ENCODE measurements at places on chromosomes 5 and 9.

GRCh38 chr9:37061768-37062167 lies 27.7 kb upstream of the PAX5 start:
- peak; percentile 36 for DNase-seq

- DNase-seq, result no peak
Measured at GRCh38 chr5:172365948-172366608, 82.5 kb upstream of the UBTD2 start.

GRCh38 chr5:107655831-107656230 lies 14.9 kb downstream of the EFNA5 start:
- no peak for DNase-seq

DNA sequence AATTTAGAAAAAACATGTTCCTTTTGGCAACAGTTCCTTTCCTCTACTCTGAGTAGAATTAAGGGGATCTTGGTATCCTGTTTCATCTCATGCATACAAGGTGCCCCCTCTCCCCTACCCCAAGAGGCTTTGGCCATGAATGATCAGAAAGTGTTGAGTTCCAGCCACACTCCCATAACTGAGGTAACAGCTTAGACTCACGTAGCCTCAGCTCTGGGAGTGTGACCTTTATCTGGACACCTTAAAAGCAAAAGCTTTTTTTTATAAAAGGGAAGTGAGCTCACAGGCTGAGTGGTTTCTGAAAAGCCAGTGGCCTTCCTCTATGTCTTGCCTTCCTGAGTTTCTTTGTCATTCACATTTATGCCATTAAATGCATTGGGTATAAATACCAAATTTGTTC lies 900 bp upstream of the HAVCR2 start:
- DNase-seq, result peak; percentile 64

DNA sequence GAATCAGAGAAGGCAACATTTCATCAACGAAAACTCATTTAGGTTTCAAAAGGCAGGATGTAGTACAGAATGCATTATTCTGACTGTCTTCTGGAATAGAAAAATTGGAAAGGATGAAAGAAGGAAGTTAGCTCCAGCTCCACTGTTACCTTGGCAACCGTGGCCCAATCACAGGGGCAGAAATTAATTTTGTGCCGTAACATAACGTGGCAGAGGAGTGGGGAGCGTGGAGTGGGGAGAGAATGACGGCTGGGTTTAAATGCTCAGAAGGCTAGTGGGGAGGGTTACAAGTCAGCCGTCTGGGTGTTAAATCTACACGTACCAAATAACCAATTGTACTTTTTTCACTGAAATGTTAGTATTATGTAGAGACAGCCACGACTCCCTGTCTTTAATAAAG lies 32.3 kb upstream of the EQTN start:
- no peak for DNase-seq

GRCh38 chr5:107889387-107889786 lies 218.7 kb upstream of the EFNA5 start:
- no peak for DNase-seq

DNA sequence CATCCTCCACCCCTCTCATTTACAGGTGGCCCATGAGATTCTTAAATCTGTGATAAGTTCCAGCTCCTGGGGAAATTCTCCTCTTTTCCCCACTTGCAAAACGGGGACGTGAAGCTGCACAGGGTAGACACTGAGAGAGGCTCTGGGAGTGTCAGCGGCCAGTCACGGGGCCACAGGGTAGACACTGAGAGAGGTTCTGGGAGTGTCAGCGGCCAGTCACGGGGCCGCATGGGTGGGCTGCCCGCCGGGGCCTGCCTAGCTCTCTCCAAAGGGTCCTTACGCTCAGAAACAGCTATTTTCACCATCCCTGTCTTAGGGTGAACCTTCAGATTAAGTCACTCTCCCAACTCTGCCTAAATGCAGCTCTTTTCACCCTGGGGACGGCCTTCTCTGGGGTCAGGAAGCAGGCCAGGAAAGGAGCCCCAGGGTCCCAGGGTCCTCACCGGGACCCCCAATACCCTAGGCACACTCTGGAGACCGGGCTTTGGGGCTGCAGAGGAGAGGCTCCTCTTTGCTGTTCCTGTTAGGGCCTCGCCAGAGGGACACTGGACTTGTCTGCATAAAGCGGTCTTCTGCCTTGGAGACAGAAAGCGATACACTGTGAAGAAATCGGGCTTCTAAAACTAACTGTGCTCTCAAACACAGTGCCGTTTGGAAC lies 1.5 kb downstream of the FAM78A start:
- DNase-seq, result peak; percentile 34

DNA sequence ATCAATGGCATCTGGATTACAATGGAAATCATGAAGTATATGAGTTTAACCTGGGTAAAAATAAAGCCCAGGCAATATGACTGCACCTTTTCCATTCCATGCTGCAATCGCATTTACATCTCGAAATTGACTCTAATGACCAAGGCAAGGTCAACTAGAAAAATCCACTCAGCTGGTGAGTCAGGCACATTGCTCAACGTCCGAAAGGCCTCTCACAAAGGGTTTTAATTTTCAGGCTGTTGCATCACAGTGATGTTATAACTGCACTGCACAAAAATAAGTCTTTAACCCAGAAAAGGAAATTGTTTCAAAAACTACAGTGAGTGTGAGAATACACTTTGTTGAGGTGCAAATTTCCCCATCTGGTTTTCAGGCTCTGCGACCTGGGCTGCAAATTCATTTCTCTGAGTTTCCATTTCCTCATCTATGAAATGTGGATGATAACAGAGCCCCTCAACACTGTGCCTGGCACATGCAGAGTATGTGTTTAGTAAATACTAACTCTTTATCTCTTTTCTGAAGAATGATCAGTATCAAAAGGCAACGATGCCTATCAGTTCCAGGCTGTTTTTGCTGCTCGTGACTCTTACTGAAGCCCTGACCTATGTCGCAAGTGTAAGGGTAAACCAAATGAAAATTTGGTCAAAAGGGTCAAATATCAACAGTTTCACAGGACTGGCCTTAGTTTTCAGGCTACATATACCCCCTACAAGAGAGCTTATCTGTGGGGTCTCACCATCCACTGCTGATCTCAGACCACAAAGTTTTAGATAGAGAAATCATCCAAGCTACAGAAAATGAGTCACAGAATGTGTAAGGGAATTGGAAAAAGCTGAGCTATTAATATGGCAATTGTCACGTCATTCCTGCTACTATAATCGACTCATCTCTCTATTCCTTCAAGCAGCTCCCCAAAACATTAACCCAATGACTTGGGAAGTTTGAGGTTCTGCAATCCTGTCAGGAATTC lies 4.1 kb downstream of the NFIL3 start:
- DNase-seq, result peak; percentile 31

- DNase-seq, result no peak
Measured at GRCh38 chr9:34446468-34446891, 11.9 kb downstream of the FAM219A start.

- peak; percentile 1 for DNase-seq
Measured at GRCh38 chr5:116225281-116225922, 140.6 kb downstream of the COMMD10 start.

DNA sequence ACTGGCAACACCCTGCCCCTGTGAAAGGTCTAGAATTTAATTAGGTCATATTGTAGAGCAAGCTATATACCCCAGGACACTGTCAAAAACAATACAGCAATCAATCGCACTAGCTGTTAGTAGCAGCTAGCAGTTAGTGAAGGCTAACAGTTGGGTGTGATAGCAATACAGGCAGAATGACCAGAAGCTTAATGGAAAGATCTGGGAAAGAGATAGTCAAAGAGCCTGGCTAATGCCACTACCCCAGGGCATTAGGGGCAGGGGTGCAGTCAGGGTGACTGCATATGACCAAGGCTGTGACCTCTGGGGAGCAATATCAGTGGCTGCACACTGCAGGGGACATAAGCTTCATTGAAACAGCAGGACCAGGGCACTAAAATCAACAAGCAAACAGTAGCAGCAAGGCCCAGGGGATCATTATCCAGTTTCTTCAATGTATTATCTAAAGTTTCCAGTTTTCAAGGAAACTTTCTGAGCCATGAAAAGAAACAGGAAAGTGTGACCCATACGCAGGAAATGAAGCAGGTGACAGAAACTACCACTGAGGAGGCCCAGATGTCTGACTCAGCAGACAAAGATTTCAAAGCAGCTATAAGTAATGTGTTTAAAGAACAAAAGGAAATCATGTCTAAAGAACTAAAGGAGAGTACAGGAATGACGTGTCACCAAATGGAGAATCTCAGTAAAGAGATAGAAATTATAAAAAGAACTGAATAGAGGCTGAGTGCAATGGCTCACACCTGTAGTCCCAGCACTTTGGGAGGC lies 82.4 kb downstream of the ZNF354C start:
- DNase-seq, result peak; percentile 8

DNA sequence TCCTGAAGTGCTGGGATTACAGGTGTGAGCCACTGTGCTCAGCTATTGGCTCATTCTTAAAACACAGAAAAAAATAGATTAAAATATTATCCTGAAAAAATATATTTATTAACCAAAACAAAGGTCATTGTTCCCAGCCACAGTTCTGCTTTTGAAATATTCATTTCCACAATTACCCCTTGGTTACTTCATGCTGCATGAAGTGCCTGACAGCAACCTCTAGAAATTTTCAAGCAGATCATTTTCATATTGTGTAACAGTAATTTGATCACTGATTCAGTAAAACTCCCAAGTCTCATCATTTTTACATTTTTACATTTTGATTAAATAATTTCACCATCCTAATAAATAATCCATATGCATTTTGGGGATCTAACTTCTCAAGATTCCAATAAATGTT lies 18.8 kb upstream of the GNAQ start:
- DNase-seq, result no peak

- DNase-seq, result no peak
Measured at GRCh38 chr9:137759649-137760321, 117.8 kb upstream of the CACNA1B start.

DNA sequence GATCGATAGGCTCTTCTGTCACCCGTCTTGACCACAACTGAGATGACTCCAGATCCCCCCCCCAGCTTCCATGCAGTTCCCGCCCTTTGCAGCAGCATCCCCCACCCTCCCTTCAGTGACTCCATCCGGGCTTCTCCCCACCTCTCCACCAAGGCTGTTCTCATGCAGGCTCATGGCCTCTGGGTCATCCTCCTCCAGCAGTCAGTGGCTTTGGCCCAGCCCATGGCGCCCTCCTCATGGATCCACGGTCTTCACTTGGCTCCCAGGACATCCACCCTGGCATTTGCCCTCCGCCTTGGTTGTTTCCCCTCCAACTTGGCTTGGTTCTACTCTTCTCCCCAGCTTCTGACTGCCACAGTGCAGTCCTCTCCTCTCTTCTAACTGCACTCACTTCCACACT lies 96.7 kb upstream of the RUFY1 start:
- DNase-seq, result no peak

GRCh38 chr9:121331549-121331948 lies 38.5 kb downstream of the STOM start:
- no peak for DNase-seq

- DNase-seq, result no peak
Measured at GRCh38 chr5:139120521-139120920, 77.6 kb downstream of the SIL1 start.

- no peak for DNase-seq
Measured at GRCh38 chr9:81825846-81826516, 102.2 kb upstream of the SPATA31D4 start.

GRCh38 chr5:123265551-123265950 lies 157.7 kb downstream of the CEP120 start:
- no peak for DNase-seq

DNA sequence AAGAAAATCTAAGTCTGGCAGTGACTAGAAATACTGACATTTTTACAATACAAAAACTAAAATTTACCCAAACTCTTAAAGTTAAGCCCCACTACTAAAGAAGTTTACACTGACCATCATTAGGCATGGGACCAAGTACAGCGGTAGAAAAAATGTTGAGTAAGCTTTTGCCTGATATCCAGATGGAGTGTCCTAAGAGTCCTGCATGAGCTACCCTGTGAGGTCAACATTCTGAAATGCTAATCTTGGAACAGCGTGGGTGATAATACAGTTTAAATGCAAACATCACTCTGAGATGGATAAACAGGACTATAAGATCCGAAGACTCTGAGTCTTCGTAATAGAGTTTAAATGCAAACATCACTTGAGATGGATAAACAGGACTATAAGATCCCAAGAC lies 189.7 kb downstream of the DCP2 start:
- no peak for DNase-seq

DNA sequence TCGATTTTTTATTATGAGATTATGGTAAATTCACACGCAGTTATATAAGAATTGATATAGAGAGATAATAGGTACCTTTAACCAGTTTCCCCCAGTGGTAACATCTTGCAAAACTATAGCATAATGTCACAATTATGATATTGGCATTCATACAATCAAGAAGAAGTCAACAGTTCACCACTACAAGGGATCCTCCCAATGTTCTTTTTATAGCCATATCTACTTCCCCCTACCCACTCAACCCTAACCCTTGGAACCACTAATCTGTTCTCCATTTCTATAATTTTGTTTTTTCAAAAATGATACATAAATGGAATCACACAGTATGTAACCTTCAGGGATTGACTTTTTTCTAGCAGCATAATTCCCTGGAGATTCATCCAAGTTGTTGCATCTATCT lies 9.8 kb downstream of the ACTL7B start:
- DNase-seq, result no peak

- DNase-seq, result peak; percentile 74
Measured at GRCh38 chr9:130835441-130836298, 616 bp downstream of the ABL1 start.

- DNase-seq, result no peak
Measured at GRCh38 chr5:54703565-54704255, 186.2 kb downstream of the SNX18 start.

- DNase-seq, result no peak
Measured at GRCh38 chr5:82624062-82624461, 345.9 kb upstream of the RPS23 start.

- DNase-seq, result peak; percentile 42
Measured at GRCh38 chr5:57175551-57176309, 1.9 kb downstream of the GPBP1 start.

DNA sequence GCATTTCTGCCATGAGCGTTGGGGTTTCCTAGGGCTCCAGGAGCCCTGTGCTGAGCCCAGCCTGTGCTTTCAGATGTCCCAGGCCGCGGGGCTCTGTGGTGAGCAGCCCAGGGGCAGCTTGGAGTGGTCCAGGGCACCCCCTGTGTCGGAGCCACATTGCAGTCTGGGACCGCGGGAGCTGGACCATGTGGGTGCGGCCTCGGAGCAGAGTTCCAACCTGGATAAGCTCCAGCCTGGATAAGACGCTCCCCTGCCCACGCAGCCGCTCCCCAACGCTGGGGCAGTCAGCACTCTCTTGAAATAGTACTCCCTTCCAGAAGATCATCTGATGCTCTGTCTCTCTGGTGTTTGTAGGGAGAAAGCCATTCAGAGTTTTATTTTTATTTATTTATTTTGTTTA lies 111.1 kb downstream of the WNK2 start:
- DNase-seq, result no peak

DNA sequence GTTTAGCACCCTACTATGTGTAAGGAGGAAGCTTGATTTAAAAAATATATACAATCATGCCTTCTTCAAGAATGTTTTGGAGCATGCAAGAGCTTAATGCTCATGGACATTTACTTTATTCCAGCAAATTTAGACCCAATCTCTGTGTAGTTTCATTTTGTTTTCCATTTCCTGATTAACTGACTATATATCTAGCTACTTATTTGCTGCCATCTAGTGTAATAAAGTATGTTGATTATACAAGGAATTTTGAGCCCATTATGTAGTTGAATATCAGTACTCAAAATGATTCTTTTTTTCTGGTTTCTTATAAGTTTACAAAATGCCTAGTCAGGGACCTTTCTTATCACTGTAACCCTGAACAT lies 100.0 kb upstream of the CCDC152 start:
- DNase-seq, result peak; percentile 55

GRCh38 chr5:157744051-157745011 lies 819 bp downstream of the LSM11 start:
- peak; percentile 46 for DNase-seq

- no peak for DNase-seq
Measured at GRCh38 chr5:83857341-83857740, 136.7 kb upstream of the HAPLN1 start.

Measured in common myeloid progenitor, CD34-positive (primary cell).